ENCODE measurements at places on chromosomes 7 and 10. TPM values are rescaled to one million over a fixed set of nuclear protein-coding genes. Genes with fewer than 3 reads are reported as not detected.

Gene FKBP6
- not detected for total RNA-seq

Gene UPK3BL1
- 11.5 TPM for total RNA-seq

Gene PRSS58
- not detected for total RNA-seq

Gene PITRM1
- 123 TPM for total RNA-seq

Gene ALOX5
- total RNA-seq: not detected

Gene SLC4A2
- total RNA-seq: 55.9 TPM

Gene CRYGN
- under 0.01 TPM for total RNA-seq

Gene ZNF117
- 5.1 TPM for total RNA-seq

Gene WEE2
- not detected for total RNA-seq

Gene CCDC172
- total RNA-seq: not detected

Gene LRRC18
- total RNA-seq: not detected

Gene PRSS37
- not detected for total RNA-seq

Gene IQUB
- total RNA-seq: 0.37 TPM

Gene CYP3A4
- total RNA-seq: not detected

Gene TET1
- 4.5 TPM for total RNA-seq

Gene PCLO
- total RNA-seq: not detected

Gene VDAC2
- 165 TPM for total RNA-seq

Gene GIMAP5
- total RNA-seq: not detected

Gene FOXI2
- not detected for total RNA-seq

Gene SUV39H2
- total RNA-seq: 15.8 TPM

Gene TLX1
- total RNA-seq: not detected

Gene NKX6-2
- total RNA-seq: not detected

Gene CBLL1
- total RNA-seq: 33.1 TPM

Gene NODAL
- total RNA-seq: not detected

Gene NFE2L3
- total RNA-seq: not detected

Gene FZD8
- 3.7 TPM for total RNA-seq
